Karpas-422 (cell line): ENCODE measurements at places on chromosomes 13 and 19.

GRCh38 chr13:112227031-112227430, 149.1 kb upstream of the SPACA7 start:
- DNase-seq, result no peak

DNA sequence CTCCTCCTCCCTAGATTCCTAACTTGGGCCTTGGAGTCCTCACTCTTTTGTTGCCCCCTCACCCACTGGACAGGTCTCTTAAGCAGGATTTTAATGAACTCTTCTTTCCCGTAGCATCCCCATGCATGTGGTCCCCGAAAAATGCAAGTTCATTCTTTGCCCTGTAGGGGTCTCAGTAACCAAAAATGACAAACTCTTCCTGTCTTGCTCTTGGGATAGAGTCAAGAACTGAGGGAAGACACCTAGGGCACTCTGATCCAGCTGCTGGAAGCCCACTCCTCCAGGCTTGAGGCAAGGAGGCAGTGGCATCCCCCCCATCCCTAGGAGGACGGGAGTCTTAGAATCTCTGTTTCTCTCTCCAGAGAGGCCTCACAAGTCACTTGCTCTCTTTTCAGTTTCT, 987.0 kb downstream of the DIAPH3 start:
- DNase-seq, result peak; percentile 64

DNA sequence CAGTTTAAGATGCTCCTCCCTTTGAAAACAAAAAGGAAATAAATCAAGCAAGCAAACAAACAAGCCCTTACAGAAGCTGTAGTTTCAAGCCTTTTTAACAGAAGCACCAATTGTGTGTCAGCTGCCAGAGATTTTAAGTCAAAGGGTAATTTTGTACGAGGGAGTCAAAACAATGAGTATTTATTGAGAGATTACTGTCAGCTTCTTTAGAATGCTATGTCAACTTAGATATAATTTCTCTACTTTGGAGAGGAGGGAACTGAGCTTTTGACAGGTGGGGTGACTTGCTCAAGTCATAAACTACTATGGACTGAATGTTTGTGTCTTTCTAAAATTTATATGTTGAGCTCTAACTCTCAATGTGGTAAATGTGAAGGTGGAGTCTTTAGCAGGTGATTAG, 10.5 kb upstream of the CBY2 start:
- DNase-seq, result no peak

DNA sequence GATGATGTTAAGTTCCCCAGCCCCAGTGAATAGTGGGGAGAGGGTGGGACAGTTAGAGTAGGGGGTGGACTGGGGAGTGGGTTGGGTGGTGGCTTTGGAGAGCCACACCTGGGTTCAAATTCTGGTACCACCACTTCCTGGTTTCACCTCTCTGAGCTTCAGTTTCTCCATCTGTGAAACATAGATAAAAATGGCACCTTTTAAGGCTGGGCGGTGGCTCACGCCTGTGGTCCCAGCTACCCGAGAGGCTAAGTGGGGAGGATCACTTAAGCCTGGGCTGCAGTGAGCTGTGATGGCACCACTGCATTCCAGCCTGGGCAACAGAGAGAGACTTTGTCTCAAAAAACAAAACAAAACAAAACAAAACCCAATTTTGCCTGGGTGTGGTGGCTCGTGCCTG, 5.9 kb downstream of the VAV1 start:
- DNase-seq, result no peak

- peak; percentile 80 for DNase-seq
Measured at GRCh38 chr19:2375353-2376121, 15.5 kb downstream of the TMPRSS9 start.

DNA sequence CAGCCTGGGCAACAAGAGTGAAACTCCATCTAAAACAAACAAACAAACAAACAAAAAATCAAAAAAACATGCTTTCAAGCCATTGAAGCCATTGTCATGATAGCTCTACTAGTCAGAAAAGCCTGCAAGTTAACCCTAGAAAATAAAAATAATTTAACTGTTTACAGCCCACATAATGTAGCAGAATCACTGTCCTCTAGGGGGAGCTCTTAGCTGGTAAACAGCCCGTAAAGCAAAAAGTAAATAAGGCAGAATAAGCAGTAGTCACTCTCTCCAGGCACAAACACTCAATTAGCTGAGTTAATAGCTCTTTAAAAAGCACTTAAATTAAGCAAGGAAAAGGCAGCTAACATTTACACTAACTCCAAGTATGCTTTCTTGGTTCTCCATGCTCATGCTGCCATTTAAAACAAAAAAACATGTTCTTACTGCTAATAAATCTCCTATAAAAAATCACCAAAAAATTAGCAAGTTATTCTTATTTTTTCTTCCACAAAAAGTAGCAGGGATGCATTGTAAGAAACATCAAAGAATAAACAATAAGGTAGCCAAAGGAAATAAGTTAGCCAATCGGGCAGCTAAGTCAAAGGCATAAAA, 11.3 kb downstream of the LILRB4 start:
- peak; percentile 72 for DNase-seq
